ENCODE measurements at places on chromosomes 13 and 19.

GRCh38 chr19:36514012-36514612 is 14.0 kb downstream of the ZNF260 start:
- no peak for DNase-seq

GRCh38 chr19:2797280-2797679 is 12.0 kb downstream of the THOP1 start:
- DNase-seq = no peak

- no peak for DNase-seq
Observed at GRCh38 chr13:39675904-39676303, 20.4 kb downstream of the COG6 start.

- DNase-seq = no peak
Observed at GRCh38 chr13:33797622-33798021, 20.3 kb upstream of the RFC3 start.

GRCh38 chr19:16579381-16579780 is 7.2 kb upstream of the SLC35E1 start:
- no peak for DNase-seq

GRCh38 chr19:21569494-21569865 is 64.1 kb downstream of the ZNF429 start:
- DNase-seq = no peak

DNA sequence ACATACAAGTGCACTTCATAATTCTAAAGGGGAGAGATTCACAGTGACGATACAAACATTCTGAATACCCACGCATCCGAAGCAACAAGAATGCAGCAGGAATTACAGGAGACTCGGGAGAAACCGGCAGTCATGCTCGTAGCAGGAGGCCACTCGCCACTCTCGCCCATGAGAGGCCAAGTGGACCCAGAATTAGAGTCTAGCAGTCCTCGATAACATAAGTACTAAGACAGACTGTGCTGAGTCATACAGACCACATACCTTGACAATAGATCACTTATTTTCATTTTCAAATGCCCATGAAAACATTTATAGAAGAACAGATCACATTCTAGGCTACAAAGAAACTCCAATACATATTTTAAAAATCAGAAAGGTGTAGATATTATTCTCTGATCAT is 299.1 kb upstream of the TSHZ3 start:
- no peak for DNase-seq

DNA sequence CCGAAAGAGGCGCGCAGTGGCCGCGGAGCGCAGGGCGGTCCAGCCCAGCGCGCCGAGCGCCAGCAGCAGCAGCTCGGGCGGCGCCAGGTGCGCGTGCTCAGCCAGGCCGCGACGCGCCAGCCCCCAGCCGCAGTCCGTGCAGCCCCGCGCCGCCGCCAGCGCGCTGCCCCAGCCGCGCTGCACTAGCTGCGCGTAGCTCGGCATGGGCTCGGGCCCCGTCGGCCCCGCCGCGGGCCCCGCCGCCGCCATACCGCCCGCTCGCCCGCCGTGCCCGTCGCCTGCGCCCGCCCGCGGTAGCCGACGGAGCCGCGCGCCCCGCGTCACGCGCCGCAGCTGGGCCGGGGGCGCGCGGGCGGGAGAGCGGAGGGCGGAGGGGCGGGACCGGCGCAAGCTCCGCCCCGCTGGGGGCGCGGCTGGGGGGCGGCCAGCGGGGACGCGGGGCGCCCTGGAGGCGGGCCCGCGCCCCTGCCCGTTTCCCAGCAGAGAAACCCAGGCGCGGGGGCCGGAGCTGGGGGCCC is at the start of gene CERS1:
TSS of gene CERS1 (minus strand) at position 335 of the 518 bp plus-strand sequence. CDS start at position 249, 86 bp downstream.
- DNase-seq = peak; percentile 53

DNA sequence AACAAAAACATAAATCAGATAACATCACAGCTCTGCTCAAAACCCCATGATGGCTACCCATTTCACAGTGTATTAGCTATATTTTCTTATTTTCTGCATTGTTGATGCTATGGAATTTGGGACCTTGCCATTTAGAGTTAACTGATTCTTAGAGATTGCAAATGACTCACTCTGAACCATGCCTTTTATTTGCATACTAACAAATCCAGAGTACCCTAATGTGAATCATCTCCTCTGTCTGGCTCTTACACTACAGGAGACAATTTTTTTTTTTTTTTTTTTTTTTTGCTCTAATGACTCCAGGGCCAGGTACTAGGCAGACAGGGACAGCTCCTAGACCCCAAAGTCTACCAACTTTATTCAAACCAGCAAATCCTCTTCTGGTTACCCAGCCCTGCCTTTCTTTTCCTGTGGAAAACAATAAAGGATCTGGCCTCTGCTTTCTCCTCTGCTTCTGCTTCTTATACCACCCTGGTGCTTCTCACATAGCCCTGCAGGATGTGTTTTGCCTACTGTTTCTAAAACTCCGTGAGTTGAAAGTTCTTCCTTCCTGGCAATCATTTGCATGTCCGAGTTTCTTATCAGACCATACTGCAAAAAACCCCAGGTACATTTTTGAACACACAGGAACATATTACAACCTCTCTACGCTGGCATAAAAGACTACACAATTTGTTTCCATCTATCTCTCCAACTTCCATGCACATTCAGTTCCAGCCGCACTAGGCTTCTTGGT is 10.6 kb upstream of the ZNF460 start:
- no peak for DNase-seq

DNA sequence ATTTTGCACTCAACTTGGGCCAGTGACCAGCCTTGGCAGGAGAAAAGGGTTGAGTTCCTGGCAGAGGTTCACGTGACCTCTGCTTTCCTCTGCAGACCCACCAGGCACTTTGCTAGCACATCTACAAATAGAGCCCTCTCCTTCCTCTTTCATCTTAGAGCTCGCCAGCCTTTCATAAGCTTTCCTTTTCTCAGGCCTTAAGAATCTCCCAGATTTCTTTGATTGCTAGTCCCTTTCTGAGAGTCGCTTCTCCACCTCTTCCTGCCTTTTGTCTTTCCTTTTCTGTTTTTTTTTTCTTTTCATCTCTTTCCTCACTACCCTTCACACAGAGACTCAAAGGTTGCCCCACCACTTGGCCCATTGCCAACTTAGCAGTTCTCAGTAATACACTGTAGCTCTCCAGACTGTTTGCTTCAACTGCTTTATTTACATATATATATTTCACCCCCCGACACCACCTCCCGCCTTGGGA is 375.7 kb upstream of the SPRY2 start:
- DNase-seq = peak; percentile 33

- no peak for DNase-seq
Observed at GRCh38 chr13:37163641-37164265, 58.3 kb upstream of the CSNK1A1L start.
